Fibroblast of the conjunctiva (primary cell): ENCODE measurements at places on chromosomes 2 and 18.
A peak's percentile ranks its signal among the peaks of the same experiment; 100 is the strongest.

- DNase-seq: no peak
Observed at GRCh38 chr2:222927600-222927999, 66.8 kb downstream of the ACSL3 start.

DNA sequence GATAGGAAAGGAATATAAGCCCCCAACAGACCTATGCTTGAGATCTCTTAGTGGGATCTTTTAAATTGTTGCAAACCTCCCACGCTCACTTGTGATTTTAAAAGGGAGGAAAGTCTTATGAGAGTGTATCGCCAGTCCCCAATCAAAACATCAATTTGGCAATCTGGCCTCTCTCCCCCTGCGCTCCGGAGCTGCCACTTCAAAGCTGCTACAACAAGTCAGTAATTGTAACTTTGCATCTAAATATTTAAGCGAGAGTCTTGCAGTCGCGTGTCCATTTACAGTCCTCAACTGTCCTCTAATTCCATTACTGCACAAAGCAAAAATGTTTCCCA, 8.4 kb downstream of the PAX3 start:
- no peak for DNase-seq

DNA sequence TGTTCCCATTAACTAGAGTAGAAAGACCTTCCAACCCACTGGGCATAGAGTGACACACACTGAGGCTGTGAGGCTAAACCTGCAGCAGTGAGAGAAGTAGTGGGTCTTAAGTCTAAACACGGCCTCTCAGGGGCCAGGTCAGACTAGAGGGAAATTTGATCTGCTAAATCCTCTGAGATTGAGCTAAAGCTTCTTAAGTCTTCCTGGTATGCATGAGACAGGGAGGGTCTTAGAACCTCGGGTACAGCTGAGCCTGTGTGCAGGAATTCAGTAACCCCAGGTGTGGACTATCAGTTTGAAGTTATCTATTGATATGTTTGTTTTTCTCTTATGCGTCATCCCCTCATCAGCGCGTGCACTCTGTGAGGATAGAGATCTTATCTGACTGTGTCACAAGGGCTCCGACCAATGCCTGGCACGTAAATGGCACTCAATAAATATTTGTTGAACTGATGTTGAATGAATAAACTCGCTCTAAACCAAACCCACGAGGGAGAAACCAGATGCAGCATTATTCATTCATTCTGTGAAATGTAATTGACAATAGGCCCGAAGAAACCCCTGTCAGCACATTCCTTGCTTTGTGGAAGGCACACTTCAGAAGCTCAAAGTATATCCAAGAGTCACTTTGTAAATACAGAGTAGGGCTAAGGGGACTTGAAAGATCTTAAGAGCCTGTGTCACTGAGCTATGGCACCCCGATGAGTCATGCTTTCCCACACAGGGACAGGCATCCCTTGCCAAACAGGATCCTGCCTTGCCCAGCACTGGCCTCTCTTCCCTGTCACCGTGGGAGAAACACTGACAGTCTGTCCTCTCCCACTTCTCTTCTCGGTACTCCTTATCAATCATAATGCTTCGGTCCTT, 21.7 kb upstream of the RAB10 start:
- DNase-seq: no peak

DNA sequence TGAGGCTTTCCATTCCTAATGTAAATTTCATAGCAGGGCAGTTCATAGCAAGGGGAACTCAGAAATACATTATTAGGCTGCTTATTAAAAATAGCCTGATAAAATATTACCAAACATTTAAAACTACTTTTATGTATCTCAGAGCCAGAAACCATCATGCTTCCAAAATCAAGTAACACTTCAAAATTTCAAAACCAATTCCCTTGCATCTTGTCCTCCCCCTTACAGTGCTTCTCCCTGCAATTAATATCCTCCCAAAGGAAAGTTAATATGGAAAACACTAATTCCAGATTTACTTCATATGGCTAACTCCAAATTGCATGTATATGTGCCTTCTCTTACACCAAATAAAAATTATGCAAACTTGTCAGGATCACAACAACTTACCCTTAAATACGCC, 6.6 kb downstream of the PLEKHH2 start:
- no peak for DNase-seq

- DNase-seq: no peak
Observed at GRCh38 chr2:233130024-233130423, 69.9 kb downstream of the INPP5D start.

DNA sequence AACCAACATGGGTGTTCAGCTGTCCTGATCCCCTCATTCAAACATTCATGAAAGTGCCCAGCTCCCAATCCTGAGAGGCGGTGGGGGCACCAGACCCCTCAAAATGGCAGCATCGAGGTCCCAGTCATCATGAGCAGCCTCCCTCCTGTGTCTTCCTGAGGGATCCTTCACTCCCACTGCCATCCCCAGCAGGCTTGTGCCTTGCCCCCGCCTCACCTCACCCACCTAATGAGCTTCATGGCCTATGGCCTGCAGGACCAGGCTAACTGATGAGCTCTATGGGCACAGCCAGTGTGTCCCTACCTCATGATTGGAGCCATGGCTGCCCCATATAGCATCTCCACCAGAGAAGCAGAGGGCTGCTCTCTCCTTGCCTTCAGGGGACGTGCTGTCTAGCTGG, 47.3 kb upstream of the SLC14A2 start:
- no peak for DNase-seq

- DNase-seq: no peak
Observed at GRCh38 chr2:172947461-172948153, 128.0 kb upstream of the MAP3K20 start.

DNA sequence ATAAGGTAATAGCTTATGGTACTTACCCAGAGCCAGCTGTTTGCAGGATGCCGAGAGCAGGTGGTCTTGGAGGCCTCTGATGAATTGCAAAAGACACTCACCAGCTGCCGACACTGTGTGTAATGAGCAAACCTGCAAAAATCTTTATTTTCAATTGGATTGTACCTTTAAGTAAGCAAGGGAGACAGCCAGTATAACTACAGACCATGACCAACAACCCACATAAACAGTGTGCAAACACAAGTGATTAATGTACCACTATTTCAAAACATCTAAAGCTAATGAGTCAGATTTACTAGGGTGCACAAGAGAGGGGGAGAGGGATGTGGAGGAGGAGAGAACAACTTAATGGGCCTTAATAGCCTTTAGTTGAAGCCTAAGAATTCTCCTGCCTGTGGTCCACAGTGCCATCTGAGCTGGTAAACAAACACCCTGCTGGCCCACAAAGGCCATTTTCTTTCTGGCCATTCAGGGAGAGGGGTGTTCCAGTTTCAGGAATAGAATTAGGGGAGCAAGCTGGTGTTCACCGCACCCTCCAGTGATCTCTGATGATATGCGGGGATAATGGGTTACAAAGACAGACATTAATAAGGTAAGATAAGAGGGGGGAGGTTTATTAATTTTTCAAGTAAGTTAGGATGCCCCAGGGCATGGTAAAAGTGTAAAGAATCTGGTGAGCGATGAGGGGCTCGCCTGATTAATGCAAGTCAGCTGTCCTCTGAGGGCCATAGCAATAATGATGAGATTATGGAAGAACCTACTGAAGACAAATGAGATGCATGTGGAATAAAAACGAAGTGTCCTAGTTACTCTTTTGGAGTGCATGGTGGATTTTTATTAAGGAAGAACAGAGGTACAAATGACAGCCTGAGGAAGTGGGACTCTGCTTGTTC, 196.4 kb downstream of the HRH4 start:
- DNase-seq: no peak

DNA sequence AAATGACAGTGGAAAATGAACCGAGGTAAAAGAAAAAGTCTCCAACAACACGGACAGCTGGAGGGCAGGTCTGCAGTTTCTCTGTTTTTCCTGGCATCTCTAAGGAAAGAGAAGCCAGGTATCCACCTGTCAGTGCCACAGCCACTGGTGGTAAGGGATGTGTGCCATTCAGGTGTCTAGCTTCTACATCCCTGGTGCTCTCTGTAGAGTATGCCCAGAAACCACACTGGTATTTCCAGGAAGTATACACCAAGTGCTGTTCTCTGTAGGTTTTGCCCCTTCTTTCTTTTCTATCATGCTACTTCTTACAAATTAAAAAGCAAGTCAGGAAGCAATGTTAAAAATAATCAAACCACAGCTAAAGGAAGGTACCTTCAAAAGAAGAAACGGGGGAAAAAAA, 7.6 kb upstream of the AGFG1 start:
- no peak for DNase-seq

GRCh38 chr2:101151859-101152271, 683 bp upstream of the TBC1D8 start:
- no peak for DNase-seq

- DNase-seq: no peak
Observed at GRCh38 chr2:108617617-108618016, 83.3 kb downstream of the LIMS1 start.

DNA sequence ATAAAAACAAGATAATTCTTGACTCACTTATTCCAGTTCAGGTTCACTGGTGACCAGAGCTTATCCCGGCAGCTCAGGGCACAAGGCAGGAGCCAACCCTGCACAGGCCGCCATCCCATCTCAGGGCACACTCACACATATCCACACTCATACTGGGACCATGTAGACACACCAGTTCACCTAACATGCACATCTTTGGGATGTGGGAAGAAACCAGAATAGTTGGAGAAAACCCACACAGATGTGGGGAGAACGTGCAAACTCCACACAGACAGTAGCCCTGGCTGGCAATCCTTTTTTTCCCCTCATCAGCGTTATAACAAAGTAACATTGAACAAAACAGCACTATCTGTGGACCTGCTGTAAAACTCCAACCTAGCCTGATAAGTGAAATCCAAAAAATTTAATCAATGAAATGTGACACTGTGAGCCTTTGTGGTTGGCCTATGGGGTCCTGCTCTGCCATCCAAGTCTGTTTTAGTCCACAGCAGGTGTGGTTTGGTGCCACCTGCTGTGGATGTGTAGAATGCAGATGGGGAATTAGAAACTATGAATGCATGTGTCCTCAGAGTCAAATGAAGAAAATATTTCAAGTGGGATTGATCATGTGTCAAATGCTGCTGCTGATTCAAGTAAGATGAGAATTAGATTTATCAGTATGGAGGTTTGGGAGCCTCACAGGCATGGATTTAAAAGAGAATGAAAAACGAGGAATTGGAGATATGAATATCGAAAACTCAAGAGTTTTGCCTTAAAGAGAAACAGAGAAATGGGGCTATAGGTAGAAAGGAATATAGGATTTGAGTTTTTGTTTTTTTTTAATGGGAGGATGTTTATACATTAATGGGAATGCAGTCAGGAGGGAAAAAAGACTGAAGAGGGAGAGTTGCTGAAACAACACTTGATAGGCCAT, 47.0 kb downstream of the UGP2 start:
- no peak for DNase-seq

- no peak for DNase-seq
Observed at GRCh38 chr2:131143803-131144202, 38.7 kb downstream of the PLEKHB2 start.

DNA sequence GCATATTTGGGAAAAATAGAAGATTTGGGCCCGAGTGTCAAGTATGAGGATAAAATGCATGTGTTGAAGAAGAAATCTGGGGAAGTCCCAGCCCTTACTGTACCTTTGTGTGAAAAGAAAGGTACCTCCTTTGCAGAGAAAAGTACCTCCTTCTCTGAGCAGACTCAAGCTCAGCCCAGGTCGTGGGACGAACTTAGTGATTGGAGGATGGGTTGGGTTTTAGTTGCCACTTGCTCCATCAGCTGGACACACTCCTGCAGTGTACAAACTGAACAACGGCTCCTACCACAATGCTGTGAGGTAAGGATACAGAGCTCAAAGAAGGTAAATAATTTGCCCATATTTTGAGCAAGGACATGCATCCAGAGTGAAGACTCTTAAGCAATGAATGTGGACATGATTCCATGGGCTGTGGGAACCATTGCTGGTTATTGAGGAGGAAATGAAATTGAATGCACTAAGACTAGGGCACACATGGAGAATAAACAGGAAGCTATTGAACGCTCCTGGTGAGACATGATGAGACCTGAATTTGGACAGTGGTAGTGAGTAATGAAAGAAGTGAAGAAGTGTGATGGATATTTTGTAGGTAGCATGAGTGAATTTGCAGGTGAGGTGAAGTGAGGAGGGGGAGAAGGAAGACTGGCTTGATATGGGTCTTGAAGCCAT, 49.8 kb upstream of the IL1RL1 start:
- DNase-seq: no peak

GRCh38 chr2:156896294-156896693, 361.2 kb upstream of the GALNT5 start:
- DNase-seq: no peak

- DNase-seq: no peak
Observed at GRCh38 chr2:191691898-191692297, 14.0 kb downstream of the NABP1 start.

DNA sequence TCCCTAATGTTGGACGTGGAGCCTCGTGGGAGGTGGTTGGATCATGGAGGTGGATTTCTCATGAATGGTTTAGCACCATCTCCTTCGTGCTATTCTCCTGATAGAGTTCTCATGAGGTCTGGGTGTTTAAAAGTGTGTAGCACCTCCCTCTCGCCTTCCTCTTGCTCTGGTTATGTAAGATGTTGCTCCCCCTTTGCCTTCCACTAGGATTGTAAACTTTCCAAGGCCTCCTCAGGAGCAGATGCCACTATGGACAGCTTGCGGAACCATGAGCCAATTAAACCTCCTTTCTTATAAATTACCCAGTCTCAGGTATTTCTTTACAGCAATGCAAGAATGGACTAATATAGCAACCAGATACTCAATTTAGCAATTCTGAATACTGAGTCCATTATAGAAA, 82.4 kb upstream of the PELI1 start:
- no peak for DNase-seq

GRCh38 chr2:45896311-45896710, 244.8 kb downstream of the PRKCE start:
- no peak for DNase-seq

GRCh38 chr2:237956402-237956736, 10.4 kb upstream of the UBE2F start:
- DNase-seq: no peak

GRCh38 chr2:86695053-86695691, 24.9 kb upstream of the RMND5A start:
- no peak for DNase-seq

GRCh38 chr2:55761024-55761423, 67.4 kb upstream of the PNPT1 start:
- peak; percentile 6 for DNase-seq

- peak; percentile 48 for DNase-seq
Observed at GRCh38 chr2:221943076-221943810, 355.6 kb downstream of the PAX3 start.

GRCh38 chr18:37653618-37654017, 88.0 kb upstream of the CELF4 start:
- no peak for DNase-seq

DNA sequence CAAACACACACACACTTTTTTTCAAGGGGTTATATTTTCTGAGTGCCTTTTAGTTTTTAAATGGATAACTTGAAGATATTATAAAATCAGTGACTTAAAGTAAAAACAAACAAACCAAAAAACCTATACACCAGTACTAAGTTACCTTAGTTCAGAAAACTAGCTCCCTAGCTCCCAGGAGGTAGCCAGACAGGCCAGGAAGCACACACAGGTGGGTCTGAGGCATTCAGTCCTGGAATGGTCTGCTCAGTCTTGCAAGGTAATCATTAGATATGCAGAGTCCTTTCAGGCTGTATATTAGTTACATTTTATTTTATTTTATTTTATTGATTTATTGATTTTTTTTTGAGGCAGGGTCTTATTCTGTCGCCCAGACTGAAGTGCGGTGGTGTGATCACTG, 10.7 kb upstream of the DYNC2LI1 start:
- DNase-seq: no peak

- peak; percentile 53 for DNase-seq
Observed at GRCh38 chr2:216632952-216633615, at the start of gene IGFBP2. Gene IGFBP2, plus strand, starts transcription at chr2:216633420. Its CDS starts 104 bp downstream, at chr2:216633524.

GRCh38 chr2:217538719-217539118, 464.1 kb downstream of the TNS1 start:
- DNase-seq: no peak
